ENCODE measurements at places on chromosomes 3 and 15.

DNA sequence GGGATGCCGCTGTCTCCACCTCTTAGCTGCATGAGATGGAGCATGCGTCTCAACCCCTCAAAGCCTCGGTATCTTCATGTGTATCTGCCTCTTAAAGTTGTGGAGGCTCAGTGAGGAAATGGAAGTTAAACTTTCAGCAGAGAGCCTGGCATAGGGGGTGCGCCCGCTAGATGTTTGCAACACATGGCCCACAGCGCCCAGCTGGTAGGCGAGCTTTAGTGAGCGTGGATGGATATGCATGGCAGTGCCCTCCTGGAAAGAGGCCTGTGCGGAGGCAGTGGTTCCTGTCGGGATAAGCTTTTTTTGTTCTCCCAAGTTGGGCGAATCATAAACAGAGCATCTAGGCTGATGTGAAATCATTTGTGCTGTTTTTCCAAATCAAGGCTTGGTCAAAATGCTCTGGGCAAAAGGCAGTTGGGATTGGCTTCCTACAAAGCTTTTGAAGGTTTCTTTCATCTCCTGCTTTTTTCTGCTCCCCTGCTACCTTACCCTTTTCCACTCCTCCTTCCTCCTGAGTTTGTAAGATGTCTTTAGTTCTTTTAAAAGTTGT is 272.4 kb upstream of the TPM1 start:
- no peak for DNase-seq

DNA sequence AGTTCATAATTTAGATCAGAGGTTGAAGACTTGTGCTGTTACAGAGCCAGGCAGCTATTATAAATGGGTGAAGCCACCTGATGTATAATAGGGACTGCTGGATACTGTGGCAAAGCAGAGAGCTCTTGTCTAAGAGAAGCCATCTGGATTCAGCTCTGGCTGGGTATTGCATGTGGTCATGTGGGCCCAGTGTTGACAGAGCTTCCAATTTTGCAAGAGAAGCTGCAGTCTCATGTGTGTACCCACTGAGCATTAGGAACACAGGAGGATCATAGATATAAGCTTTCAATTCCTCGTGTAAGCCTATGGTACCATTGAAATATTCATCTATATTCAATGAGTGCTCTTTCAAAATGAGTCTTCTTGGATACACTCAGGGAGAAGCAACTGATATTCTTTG is 303.9 kb upstream of the SLCO3A1 start:
- no peak for DNase-seq

- DNase-seq = no peak
Observed at GRCh38 chr3:58531956-58532355, 5.0 kb downstream of the ACOX2 start.

DNA sequence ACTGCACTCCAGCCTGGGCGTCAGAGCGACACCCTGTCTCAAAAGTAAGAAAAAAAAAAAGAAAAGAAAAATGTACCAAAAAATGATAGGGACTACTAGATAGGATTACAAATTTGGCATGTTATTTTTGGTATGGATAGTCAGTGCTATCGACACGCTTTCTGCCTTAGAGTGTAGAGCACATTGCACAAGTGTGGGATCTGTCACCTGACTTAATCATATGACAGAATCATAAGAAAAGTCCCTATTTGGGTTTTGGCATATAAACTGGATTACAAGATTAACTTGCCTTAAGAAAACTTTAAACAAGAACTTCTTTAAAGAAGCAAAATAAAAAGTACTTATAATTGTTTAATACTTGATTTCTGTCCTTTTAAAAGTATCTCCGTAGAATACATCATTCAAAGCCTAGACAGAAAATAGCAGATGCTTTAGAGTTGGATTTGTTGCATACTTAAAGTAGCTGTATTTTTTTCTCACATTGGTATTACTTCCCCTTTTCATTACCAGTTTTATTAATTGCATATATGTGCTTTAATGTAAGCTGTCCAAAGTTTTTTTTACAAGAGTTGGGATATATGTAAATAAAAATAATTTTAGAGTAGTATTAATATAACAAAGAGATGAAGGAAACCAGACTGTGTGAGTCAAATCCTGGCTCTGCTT is 7.8 kb downstream of the ATP6V1A start:
- DNase-seq = no peak

GRCh38 chr15:40316931-40317330 is 6.6 kb upstream of the INAFM2 start:
- DNase-seq = no peak

DNA sequence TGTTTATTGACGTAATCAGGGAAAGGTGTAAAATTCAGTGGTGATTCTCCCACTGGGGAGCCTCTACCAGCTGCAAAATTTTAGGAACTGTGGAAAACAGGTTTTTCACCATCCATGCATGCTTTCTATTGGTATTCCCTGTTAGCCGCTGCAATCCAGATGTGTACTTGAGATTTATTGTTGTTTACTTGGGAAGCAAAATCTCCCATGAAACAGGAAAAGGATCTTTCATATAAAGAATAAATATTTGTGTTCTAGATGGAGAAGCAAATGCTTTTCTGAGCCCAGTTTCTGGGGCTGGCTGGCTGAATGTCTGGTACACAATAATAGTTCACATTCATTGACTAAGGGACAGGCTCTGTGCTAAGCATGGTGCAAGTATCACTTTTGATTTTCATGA is 144.6 kb upstream of the RASGRP1 start:
- DNase-seq = no peak

DNA sequence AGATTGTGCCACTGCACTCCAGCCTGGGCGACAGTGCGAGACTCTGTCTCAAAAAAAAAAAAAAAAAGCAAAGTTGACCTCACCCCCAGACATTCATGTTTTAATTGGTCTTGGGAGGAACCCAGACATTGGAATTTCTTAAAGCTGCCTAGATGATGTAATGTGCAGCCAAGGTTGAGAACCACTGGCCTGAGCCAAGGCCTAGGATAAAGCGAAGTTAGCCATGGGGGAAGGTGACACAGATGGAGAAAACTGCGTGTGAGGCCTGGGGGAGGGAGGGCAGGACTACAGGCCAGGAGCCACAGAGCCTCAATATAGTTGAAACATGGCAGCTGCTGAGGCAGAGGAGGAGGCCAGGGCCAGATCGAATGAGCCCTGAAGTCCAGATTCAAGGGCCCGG is 21.0 kb downstream of the GLB1 start:
- DNase-seq = no peak

GRCh38 chr3:143201870-143202752 is 82.5 kb downstream of the CHST2 start:
- no peak for DNase-seq

- no peak for DNase-seq
Observed at GRCh38 chr15:26758079-26758478, 14.8 kb downstream of the GABRB3 start.

- no peak for DNase-seq
Observed at GRCh38 chr3:103184772-103185171, 750.0 kb downstream of the ZPLD1 start.

- no peak for DNase-seq
Observed at GRCh38 chr15:35211240-35211902, 126.3 kb upstream of the NANOGP8 start.

GRCh38 chr3:25747033-25747432 is 36.2 kb downstream of the NGLY1 start:
- no peak for DNase-seq

- DNase-seq = no peak
Observed at GRCh38 chr15:70521576-70522322, 241.6 kb downstream of the UACA start.

GRCh38 chr15:68989541-68990230 is 24.8 kb upstream of the NOX5 start:
- DNase-seq = no peak

GRCh38 chr3:187321766-187322165 is 30.2 kb upstream of the MASP1 start:
- no peak for DNase-seq

GRCh38 chr3:120420360-120420759 is 30.4 kb downstream of the FSTL1 start:
- DNase-seq = no peak

DNA sequence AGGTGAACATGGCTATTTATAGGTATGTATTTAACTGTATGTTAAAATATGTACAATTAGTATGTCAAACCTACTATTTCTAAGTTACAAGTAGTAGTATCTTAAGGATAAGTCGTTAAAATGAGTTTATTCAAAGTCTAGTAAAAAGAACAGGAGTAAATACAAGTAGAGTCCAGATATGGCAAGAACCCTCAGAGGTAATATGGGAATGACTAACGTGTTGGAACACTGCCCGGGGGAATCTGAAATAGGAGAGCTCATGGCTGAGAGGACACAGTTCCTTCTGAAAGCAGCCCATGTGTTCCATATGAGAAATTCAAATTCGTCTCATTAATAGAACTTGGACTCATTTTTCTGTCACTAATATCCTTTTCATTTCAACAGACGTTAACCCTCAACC is 158.8 kb downstream of the CLSTN2 start:
- no peak for DNase-seq

- no peak for DNase-seq
Observed at GRCh38 chr3:165874663-165875489, 37.7 kb upstream of the BCHE start.

DNA sequence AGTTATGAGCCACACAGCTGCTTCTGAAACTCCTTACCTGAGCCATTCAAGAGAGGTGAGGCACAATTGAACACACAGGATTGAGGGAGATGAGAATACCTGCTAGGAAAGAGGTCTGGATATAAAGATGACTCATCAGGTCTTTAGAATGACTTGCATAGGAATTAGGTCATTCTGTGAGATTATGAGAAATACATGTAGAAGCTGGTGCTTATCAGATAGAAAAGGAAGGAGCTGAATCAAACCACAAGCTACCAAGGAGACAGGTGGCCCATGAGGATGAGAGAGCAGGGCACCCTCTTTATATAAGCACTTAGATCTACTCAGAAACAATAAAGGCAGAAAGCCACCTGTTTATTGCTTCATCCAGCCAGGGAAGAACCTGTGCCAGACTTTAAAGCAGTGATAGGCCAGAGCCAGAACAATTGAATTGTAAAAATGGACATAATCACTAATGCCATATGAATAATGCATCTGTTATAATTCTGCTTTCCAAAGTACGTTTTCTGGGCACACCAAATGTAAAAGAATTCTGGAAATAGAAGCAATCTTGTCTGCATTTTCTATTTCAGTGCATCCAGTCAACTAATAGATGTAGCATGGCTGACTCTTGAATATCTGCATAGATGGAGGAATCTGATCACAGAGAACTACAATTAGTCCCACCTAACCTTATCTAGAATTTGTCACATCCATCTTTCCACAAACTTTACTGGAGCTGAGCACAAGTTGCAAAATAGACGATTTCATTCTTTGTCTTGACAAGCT is 74.9 kb downstream of the PIK3R4 start:
- DNase-seq = no peak

GRCh38 chr3:20110826-20111225 is 70.6 kb downstream of the KAT2B start:
- DNase-seq = no peak

- no peak for DNase-seq
Observed at GRCh38 chr3:136532766-136533165, 219.4 kb downstream of the STAG1 start.

GRCh38 chr3:105729667-105730066 is 139.1 kb downstream of the CBLB start:
- DNase-seq = no peak

GRCh38 chr15:72809329-72809728 is 25.8 kb upstream of the ADPGK start:
- no peak for DNase-seq

DNA sequence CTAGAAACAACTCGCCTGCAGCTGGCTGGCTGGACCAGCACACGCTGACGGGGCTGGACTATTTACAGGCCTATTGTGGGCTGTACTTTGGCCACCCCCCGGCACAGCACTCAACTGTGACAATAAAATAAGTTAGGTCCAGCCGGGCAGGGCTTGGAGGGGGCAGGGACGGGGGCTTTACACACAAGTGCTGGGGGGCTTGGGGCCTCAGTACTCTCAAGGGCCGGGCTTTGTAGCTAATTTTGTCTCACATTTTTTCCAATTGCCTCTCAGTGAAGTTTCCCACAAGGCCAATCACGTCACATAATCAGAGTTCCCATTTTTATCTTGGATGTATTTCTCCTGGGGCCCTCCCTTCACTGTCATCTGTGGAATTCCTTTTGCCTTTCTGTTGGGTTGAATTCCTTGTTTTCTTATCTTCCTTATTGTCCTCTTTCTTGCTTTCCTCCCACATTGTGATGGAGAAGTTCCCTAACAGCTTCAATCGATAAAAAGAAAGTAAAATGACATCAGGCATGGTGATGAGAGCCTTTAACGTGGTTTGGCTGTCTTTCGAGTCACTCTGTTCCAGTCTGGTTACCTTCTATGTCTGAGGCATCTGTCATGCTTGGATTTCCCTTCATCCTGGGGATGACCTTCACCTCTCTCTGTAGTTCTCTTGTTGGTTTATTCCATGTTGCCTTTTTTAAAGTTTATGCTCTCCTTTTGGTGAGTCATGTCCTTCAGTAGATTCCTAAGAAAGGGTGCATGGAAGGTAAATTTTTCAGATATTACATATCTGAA is 44.1 kb upstream of the CMTM7 start:
- no peak for DNase-seq

DNA sequence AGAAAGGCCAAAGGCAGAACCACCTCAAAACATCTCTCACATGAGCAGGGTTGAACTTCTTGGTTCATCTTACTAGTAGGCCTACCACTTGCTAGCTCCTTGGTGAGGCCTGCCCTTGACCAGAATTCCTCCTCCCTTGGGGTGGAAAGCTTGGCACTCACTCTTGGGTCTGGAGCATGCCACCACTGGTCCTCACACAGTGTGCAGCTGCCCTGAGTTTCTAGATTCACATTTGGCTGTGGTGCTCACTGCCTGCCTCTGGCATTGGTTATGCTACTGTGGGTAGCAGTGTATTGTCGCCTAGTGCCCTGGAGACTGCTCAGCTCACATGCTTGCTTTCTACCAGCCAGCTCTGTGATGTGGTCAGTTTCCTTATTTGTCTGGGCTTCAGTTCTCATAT is 23.7 kb downstream of the OXNAD1 start:
- no peak for DNase-seq

DNA sequence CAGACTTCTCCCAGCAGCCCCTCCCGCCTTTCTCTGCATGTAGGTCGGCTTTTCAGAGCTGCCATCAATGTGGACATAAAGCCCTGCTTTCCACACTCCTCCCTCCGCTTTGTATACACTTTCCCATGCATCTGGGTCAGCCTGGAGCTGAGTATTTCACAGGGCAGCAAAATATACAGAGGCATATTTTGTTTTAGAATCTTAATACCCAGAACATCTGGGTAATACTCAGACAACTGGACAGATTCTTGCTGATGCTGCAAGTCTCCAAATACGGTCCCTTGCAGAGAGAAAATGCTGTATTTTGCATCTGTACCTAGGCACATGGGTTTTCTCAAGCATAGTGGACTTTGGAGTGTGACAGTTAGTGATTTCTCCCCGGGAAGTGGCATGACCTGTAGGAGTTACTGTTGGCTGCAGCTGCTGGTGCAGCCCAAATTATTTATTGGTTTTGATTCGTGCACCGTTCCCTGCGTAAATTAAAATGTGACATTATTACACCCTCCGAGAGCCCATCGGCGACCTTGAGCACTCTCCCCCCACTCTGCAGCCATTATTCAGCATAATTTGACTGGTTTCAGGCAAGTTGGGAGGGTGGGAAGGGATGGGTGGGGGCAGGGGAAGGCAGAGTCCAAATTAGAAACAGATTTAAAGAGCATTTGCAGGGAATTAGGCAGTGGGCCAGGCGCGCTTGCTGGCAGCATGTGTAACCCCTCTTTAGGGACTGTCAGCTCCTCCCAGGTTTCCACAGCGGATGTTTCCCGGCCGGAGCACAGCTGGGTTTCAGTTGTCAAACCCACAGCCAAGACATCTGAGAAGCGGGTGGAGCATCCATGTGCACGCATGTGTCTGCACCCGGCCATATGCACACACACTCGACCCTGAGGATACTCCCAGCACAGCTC is 100.8 kb downstream of the CPN2 start:
- DNase-seq = no peak

Measured in stimulated activated CD8-positive, alpha-beta memory T cell treated with anti-CD3 and anti-CD28 coated beads, Interleukin-12 subunit alpha, Interleukin-12 subunit beta, amount 100 ng/mL, for 4 hours (primary cell).